AML-193 (cell line): ENCODE measurements at places on chromosomes 13 and 19.

GRCh38 chr13:61138857-61139256 lies 276.8 kb downstream of the PCDH20 start:
- no peak for DNase-seq

- peak; percentile 48 for DNase-seq
Observed at GRCh38 chr19:41993612-41994483, at the start of gene ATP1A3. TSS of gene ATP1A3 (minus strand) at chr19:41994230. CDS start at chr19:41994076, 154 bp downstream.

DNA sequence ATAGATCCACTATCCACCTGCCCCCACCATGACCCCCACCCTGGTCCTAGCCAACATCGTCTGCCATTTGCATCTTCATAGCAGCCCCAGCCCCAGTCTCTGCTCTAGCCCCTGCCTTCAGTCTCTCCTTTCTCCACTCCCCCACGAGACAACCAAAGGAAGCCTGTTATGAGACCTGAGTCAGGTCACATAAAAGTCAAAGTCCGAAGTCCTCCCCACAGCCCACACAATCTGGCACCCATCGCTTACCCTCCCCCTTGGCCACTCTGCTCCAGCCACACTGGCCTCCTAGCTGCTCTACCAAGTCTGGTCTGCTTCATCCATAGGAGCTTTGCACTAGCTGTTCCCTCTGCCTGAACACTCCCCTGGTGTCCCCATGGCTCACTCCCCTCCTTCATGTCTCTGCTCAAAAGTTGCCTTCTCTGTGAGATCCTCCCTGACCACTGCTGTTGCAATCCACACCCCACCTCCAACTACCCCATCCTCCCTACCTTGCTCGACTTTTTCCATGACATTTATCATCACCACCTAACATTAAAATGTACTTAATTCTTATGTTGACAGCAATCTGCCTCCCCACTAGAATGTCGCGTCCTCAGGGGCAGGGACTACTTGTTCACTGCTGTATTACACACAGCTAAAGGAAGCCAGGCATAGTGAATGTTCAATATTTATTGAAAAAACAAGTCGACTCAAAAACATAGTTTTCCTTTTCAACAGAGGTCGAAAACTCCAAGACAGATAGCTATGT lies 1.2 kb upstream of the PLEKHG2 start:
- peak; percentile 41 for DNase-seq

DNA sequence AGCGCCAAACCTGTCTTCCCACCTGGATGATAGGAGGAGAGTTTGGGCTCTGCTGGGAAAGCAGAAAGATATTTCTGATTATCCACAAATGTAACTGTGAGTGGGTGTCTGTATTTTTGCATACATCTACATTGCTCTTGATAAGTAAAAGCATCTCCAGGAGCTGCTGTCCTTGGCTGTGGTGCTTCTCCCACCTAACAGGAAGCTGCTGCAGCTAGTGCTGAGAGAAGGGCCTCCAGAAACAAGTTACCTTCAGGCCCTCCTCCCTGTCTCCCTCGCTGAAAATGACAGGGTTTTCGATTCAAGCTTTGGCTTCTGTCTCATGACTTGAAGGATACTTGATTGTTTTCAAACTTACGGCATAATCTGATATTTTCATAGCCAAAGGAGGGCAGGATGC lies 90.1 kb downstream of the FOXO1 start:
- DNase-seq: no peak

DNA sequence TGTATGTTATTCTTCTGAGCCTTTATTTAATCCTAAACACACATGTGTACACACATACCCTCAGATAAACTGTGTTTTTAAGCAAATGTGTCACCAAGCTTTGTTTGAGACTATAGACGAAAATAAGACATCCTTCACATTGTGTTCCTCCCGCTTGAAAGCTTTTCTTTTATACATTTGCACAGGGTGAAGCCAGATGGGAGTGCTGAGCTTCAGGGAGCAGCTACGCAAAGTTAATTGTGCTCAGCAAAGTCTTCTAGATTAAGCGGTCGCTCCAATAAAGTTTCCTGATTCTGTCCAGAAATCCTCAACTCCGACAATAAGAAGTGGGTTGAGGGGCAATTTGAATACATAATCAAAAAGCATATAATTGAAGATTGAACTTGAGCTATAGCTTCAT lies 117.2 kb upstream of the ARGLU1 start:
- DNase-seq: no peak

- no peak for DNase-seq
Observed at GRCh38 chr19:55391191-55391670, 5.5 kb downstream of the RPL28 start.

DNA sequence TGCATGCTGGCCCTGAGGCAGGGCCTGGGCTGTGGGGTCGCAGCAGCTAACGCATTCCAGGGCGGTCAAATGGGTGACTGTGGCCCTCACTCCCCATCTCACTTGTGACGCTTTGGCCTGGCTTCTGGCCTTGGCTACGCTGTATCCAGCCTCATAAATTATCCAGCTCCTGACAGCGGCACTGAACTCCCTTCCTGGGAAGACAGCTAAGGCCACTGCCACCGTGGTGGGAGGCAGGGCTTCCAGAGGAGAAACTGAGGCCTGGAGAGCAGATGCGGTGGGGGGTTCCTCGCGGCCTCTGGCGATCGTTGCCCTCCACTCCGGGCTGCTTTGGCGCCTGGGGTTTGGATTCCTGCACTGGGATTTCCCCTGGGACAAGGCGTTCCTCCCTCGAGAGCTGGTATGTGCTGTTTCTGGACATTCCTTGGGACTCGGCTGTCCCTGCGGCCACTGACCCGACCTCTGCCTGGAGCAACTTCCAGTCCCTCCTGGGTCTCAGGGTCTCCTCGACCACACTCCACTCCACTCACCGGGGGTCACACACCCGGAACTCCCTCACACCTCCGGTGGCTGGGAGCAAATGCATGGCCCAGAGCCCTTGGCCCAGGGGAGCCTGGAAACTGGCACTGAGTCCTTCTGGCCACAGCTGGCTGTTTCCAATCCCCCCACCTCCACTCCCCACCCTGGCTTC lies 3.4 kb downstream of the TBXA2R start:
- DNase-seq: no peak

DNA sequence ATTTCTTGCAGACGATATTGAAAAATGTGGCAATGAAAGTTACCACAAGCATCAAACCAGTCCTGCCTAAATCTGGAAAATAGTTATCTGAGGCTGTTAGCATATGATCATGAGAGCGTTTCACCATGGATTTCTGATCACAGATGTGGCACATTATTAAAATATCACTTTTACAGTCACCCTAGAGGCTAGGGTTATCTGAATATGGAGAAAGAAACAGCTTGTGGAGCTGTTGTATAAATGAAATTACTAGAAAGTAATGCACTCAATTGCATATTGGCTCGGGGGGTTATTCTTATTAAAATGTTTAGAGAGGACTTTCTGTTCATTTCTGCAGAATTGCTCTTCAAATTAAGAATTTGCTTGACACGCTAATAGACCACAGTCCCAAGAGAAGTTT lies 35.6 kb downstream of the ALOX5AP start:
- no peak for DNase-seq

- DNase-seq: no peak
Observed at GRCh38 chr19:33722456-33723239, 74.0 kb upstream of the KCTD15 start.

DNA sequence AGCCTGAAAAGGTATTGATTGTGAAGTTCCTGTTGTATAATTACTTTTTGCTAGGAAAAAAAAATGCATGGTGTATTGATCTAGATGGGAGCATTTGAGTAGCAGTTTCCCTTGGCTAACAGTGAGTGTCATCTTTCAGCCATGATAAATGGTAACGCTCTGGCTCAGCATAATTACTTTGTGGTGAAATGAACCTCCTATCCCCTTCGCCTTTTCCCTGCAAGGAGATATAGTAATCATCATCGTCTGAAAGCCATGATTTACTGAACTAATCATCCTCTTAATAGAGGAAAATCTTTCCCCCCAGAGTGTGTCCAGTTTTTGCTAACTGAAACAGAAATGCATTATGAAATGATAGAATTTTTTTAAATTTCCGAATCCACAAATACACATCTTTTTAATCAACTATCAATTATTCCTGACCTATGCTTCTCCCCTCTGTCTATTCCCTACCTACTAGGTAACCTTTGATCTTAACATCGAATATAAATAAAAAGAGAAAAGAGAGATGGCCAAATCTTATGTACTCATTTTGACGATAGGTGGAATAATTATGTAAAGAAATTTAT lies 88.7 kb downstream of the MAB21L1 start:
- DNase-seq: no peak

GRCh38 chr13:97226013-97226412 lies 3.9 kb downstream of the MBNL2 start:
- DNase-seq: no peak

DNA sequence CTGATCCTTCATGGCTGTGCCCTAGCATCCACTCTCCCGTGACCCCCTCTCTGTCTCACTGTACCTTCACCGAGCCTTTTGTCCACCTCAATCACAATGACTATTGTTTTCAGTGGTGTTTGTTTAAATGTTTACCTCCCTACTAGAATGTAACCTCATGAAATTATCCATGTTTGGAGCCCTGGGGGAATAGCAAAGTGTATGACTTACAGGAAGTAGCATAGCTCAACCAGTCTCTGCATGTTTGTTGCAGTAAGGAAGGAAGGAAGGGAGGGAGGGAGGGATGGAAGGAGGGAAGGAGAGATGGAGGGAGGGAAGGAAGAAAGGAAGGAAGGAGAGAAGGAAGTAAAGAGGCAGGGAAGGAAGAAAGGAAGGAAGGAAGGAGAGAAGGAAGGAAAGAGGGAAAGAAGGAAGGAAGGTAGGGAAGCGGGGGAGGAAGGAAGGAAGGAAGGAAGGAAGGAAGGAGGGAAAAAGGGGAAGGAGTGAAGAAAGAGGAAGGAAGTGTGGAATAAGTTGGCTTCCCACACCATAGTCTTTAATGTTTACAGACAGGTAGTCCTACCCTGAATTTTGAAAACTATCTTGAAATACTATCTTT lies 421.4 kb downstream of the COG6 start:
- DNase-seq: no peak

- DNase-seq: no peak
Observed at GRCh38 chr13:102799426-102800144, 666 bp downstream of the BIVM start.

GRCh38 chr19:49395581-49396407 lies 7.7 kb downstream of the KASH5 start:
- no peak for DNase-seq

GRCh38 chr13:112131713-112132113 lies 64.8 kb downstream of the SOX1 start:
- DNase-seq: no peak
